ENCODE measurements at places on chromosomes 7 and 10.

- DNase-seq, result no peak
Measured at GRCh38 chr7:8229927-8230326, 32.0 kb downstream of the ICA1 start.

DNA sequence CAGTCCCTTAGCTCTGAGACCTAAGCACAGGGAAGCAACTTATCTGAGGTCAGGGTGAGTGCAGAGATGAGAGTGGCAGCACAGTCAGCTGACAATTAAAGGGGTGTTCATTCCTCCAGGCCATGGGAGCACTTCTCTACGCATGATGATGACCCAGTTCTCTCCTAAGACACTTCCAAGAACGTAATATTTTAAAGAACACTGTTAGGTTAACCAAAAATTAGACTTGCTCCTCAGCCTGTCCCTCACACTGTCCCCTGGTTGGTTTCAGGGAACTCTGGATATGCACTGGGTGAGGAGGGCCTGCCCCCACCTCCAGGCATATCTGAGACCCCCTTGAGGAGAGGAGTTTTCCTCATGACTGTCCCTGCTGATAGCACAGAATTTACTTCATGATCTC lies 767.5 kb downstream of the GRID1 start:
- DNase-seq, result no peak

DNA sequence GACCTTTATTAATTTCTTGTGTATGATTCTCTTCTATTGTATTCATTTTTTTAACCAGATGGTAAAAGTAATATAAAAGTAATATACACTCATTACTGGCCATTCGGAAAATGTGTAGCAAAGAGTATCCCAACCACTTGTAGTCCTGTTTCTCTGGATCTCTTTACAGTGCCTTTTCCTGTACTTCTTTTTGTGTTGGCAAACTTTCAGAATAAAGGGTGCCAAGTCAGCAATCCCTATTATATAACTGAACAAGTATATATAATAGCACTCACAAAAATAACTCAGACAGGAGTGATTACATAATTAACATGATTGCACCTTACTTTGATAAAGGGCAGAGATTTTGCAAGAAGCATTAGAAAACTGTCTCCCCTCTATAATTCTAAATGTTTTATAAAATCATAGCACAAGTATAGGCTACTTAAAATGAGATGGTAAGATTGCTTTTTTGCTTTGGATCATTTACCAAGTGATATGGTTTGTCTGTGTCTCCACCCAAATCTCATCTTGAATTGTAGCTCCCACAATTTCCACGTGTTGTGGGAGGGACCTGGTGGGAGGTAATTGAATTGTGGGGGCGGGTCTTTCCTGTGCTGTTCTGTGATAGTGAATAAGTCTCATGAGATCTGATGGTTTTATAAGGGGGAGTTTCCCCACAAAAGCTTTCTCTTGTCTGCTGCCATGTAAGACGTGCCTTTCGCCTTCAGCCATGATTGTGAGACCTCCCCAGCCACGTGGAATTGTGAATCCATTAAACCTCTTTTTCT lies 41.5 kb upstream of the EPC1 start:
- DNase-seq, result no peak

GRCh38 chr7:80634505-80634904 lies 3.9 kb upstream of the CD36 start:
- DNase-seq, result peak; percentile 90

DNA sequence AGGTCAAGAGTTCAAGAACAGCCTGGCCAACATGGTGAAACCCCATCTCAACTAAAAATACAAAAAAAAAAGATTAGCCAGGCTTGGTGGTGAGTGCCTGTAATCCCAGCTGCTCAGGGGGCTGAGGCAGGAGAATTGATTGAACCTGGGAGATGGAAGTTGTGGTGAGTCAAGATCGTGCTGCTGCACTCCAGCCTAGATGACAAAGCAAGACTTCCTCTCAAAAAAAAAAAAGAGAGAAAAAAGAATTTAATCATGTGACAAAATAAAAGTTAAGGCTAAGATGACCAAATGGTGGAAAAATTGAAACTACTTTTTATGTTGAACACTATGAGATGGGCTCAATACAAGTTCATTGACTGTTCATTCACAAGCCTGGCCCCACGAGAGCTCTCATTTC lies 141.1 kb upstream of the WDR11 start:
- no peak for DNase-seq

- peak; percentile 83 for DNase-seq
Measured at GRCh38 chr10:76303682-76304316, 872.4 kb downstream of the LRMDA start.

GRCh38 chr10:123153486-123154091 lies 613 bp upstream of the BUB3 start:
- DNase-seq, result no peak

- no peak for DNase-seq
Measured at GRCh38 chr10:4708123-4708759, 117.8 kb upstream of the AKR1E2 start.

DNA sequence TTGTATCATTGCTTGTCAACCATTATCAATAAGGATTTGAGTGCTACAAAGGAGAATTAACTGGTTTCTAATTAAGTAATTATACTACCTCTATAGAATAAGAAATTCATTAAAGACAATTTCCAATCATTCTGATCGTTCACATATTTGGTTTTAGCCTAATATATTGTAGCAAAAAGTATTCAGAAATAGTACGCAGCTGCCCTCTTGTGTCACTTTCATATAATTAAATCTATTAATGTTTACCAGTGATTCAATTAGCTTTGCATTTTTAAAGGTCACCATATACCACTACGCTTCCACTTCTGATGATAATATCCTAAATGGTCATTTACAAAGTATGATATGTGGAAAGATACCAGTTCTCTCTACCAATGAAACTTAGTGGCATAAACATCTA lies 128.3 kb downstream of the NEBL start:
- peak; percentile 33 for DNase-seq

- DNase-seq, result no peak
Measured at GRCh38 chr10:131656431-131656841, 244.4 kb upstream of the PPP2R2D start.

DNA sequence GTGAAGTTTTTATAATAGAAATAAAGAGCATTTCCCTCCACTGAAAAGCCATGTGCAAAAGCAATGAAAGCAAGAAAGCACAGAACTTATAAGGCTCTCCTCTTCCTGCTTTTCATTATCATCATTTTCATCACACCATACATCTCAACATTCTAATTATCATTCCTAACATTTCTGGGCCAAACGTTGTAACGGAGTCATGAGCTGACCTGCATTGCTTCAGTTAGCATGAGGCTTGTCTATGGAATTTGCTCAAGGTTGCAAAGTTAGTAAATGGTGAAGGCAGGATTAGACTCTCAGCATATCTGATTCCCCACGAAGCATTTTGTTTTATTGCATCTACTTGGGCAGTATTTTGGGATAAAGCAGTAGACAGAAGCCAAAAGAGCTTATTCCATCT lies 11.4 kb downstream of the SCIN start:
- no peak for DNase-seq

- no peak for DNase-seq
Measured at GRCh38 chr7:93921186-93921585, 349 bp upstream of the GNG11 start.

GRCh38 chr7:13882051-13882450 lies 107.4 kb downstream of the ETV1 start:
- no peak for DNase-seq

- no peak for DNase-seq
Measured at GRCh38 chr7:133822868-133823552, 304.1 kb upstream of the LRGUK start.

DNA sequence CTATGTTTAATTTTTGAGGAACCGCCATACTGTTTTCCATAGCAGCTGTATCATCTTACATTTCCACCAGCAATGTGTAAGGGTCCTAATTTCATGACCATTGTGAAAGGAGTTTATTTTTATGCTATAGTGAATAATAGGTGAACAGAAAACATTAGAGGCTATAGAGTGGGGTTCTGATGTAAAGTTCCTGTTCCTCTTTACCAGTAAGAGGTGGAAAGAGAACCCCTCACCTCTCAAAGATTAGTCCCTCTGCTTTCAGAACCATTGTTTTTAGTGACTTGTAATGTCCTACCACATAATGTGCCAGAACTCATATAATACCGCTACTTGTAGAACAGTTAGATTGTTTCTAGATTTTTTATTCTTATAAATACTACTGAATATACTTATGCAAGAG lies 34.2 kb downstream of the SUFU start:
- no peak for DNase-seq

Data from fibroblast of pulmonary artery (primary cell).